ENCODE measurements at places on chromosomes 6 and 20.
A peak's percentile ranks its signal among the peaks of the same experiment; 100 is the strongest.

- DNase-seq, result no peak
These were observed 90.4 kb downstream of the CARMIL1 start for GRCh38 chr6:25369433-25370177.

- DNase-seq, result peak; percentile 49
These were observed at the start of gene HEBP2 for GRCh38 chr6:138403801-138404665. Gene HEBP2 (plus strand): TSS chr6:138404223. CDS start chr6:138404496, 273 bp downstream.

DNA sequence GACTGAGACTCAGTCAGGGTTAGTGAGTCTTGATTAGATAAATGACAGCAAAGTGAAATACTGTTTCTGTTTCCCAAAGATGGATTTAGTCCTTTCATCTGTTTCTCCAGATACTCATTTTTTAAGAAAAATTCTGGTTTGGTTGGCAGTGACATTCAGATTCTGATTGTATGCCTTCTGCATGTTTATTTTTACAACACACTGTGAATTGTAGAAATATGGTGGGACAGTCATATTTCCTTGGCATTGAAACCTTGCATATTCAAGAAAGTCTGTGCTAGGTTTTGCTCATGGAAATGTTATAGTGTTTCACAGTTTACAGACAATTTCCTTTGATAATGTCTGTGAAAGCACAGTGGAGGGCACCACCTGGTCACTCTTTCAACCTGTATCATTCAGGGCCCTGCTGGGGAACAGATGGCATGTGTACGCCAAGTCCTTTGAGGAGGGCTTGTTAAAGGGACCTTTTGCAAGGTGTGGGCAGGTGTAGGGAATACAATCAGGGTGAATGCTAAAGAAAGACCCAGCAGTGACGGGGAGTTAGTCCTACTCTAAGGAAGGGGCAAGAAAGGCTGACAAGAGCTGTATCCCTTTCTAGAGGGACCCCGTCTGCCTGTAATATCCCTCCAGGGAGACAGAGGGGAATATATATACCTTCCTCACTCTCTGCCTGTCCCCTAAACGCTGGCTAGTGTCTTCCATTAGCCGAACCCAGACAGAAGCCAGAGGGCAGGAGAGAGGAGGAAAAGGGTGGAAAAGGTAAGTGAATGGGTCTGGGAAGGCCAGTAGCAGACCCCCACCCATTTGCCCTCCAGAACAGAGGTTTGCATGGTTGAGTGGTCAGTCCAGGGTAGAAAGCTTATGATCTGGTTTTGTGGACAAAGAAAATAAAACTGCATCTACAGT is 10.2 kb downstream of the PLCB4 start:
- no peak for DNase-seq

GRCh38 chr6:109718991-109719390 is 27.9 kb downstream of the FIG4 start:
- DNase-seq, result no peak

DNA sequence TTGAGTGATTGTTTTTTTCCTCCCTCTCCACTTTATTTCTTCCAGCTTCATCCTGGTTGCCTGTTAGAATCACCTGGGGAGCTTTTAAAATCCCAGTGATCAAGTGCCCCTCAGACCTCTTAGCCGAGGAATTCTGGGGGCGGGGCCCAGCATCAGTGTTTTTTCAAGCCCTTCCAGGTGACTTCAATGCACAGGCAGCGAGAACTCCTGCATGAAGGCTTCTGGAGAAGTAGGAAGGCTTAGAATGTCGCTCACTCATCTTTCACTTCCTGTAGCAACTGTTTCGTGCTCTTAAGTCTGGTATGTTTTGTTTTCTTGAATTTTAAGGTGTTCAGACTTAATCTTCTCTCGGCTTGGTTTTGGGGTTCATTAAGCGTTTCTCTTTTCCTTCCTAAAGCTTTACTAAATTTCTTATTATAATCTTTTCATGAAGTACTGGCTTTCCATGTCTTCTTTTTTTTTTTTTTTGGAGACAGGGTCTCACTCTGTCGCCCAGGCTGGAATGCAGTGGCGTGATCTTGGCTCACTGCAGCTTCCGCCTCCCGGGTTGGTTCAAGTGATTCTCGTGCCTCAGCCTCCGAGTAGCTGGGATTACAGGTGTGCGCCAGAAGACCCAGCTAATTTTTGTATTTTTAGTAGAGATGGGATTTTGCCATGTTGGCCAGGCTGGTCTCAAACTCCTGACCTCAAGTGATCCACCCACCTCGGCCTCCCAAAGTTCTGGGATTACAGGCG is 30.9 kb upstream of the TULP1 start:
- DNase-seq, result no peak

DNA sequence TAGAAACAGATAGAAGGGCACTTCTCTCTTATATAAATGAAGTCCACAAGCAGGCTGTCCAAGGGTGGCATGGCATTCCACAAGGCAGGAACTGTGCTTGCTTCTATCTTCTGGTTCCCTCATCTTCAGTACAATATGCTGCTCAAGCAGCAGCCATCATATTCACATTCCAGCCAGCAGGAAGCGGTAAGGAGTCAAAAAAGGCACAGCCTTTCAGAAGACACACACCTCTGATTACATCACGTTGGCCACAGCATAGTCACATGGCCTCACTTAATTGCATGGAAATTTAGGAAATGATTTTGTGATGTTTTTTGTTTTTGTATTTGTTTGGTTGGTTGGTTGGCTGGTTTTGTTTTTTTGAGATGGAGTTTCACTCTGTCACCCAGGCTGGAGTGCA is 19.0 kb downstream of the REM1 start:
- DNase-seq, result no peak

DNA sequence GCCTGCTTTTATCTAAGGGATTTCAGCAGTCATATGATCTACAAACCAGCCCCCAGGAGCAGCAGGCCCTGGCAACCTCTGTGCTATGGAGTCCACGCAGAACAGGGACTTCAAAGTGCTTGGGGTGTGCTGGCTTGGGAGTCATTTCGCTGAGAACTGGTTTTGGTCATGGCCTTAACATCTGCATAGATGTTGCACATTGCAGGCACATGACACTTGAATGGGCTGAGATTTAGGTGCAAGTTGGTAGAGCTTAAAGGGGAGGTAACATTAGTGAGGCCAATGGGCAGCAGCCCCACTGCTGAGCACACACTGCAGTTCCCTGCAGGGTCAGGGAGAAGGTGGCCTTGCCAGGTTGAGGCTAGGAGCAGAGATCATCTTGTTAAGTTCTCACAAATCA is 43.6 kb downstream of the RREB1 start:
- no peak for DNase-seq

GRCh38 chr20:50227506-50227905 is 36.9 kb downstream of the CEBPB start:
- DNase-seq, result no peak

GRCh38 chr6:97047473-97048201 is 123.1 kb downstream of the KLHL32 start:
- no peak for DNase-seq

DNA sequence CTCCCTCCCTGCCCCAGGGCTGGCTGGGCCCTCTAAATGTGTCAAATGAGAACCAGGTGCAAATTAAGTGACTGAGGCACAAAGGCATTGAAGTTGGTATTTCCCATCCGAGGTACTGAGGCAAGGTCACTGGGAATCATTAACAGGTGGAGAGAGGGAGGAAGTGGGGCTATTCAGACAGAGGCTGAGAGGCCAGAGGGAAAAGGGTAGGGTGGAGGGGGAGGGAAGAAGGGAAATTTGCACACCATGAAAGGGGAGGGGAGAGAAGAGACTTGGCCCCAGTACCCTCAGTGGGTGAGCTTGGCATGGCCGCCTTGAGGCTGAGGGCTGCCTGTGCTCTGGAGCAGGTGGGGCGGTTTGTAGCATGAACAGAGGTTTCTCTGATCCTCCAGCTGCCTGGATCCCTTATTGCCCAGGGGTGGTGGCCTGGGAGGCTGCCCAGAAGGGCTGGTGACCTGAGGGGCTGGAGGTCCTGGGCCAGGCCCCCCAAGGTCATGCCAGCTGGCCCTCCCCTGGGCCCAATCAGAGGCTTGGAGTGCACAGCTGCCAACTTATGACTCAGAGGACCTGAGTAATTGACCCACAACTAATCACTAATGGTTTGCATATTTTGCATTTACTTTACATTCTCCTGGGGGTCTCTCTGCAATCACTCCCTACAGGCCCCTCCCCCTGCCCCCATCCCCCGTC is 40.3 kb upstream of the ZFAND3 start:
- no peak for DNase-seq

GRCh38 chr20:24999568-24999967 is 7.0 kb upstream of the APMAP start:
- DNase-seq, result no peak

GRCh38 chr6:100506651-100507050 is 41.9 kb upstream of the SIM1 start:
- no peak for DNase-seq

- DNase-seq, result no peak
These were observed 18.3 kb downstream of the SNX9 start for GRCh38 chr6:157841211-157841840.

DNA sequence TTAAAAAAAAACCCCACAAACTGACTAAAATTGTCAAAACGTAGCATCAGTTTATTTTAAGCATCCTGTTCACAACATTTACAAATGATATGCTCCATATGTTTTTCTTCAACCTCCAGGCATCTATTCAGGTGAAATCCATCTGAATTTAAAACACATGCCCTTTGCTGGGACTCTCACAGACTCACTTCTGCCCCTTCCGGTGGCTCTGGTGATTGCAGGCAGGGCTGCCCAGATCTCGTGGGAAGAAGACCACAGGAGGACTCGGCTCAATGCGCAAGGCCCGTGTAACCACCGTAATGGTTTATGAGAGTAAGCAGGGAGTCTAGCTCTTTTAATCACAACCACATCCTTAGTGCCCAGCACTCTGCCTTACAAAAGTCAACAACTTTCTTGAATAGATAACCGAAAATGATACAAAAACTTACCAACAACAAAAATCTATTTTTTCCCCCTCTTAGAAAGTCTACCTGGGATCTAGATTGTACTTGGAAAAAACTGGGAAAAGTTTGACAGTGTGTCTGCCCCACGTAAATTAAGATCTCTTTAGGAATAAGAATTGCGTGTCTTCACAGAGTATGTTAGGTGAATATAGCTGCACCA is 139.1 kb downstream of the KIF16B start:
- no peak for DNase-seq

DNA sequence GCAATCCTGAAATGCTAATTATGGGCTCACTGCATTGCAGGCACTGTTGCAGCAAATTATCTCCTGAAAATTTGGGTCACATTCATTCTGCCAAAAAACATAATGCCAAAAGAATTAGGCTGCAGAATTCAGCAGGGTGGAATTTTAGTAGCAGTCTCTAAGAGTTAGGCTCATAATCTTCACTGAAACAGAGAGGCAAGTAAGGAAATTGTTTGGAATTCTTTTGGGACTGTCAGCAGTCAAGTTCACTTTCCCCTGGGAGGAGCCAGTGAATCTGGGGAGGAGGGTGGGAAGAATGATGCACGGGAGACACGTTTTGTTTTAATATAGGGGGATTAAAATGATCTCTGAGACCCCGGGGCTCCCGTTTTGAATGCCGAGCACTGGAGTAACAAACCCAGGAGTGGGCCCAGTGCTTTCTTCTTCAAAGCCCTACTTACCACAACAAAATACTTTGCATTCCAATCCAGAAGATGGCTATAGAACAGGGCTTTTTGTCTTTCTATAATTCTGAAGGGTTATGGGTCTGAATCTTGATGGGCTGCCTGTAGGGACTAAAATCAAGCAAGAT is 44.7 kb downstream of the SOBP start:
- DNase-seq, result no peak

DNA sequence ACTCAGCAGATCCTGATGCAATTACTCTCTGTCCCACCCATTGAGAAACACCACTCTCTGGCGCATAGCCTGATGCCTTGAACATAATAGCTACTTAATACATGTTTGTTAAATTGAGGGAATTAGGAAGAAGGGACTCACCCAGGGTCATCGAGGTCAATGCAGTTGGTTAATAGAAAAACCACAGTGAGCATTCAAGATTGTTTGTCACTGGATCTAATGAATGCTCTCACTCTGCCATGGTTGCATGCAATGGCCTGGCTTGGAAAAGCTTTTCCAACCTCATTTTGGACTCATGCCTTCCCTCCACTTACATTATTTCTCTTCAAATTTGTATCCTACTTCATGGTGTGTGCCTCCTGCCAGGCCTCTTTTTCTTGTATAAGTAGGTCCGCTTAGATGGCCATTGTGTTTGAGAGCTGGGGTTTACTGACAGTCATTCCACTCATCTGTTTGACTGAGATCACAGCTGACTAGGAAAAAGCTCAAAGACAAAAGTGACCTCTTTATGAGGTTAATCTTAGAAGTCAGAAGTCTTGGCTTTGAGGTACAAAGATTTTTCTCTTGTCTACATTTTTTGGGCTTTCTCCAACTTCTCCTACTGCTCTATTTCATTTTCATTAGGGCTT is 154.8 kb upstream of the RAB32 start:
- DNase-seq, result no peak

DNA sequence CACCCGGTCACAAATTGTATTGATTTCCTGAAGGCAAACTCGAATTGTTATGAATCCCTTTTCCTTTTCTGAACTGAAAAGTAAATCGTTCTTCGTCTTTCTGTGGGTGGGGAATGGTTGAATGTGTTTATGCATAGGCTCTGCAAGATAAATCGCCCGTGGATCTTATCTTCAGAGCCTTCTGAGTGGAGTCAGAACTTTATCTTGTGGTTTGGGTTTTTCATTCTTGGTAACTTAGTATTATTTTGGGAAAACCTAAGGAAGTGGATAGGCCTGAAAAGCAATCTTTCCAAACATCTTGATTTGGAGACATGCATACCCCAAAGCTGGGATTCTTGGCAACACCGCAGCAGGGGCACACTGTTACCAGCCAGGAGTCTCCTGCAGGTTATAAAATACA is 122.4 kb downstream of the MAP3K7 start:
- no peak for DNase-seq

DNA sequence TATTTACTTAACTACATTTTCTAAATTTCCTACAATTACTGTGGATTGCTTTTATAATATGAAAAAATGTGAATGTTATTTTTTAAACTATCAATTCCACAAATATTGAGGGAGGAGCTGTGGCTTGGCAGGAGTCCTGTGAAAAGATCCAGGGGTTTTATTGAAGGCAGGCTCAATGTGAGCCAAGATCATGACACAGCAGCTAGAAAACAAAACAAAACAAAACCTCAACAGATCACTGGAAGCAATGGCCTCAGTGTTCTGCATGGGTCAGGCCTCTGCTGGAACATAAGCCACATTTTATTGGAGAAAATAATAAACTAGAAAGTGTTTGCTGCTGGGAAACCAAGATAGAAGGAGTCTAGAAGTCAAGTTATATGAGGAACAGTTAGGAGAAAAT is 19.4 kb upstream of the RCAN2 start:
- no peak for DNase-seq

- no peak for DNase-seq
These were observed 48.4 kb downstream of the PHACTR2 start for GRCh38 chr6:143726015-143726647.

DNA sequence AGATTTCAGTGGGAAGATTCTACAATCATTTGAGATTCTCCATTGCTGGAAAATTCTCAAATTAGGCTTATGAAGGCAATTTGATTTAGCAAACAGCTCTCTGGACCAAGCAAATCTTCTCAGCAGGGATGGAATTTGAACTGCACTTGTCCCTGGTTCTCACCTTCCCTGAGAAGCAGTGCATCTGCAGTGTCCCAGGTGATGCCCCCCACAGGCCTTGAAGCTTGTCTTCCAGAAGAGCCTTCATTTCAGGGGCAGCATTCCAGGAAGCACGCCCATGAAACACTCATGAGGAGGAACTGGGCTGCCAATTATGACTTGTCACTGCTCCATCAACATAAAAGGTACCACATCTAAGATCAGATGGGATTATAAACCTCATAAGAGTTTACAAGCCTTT is 82.8 kb upstream of the HDAC2 start:
- DNase-seq, result no peak

Data from GOT3 (cell line).